ENCODE measurements at places on chromosomes 5 and 9.

GRCh38 chr5:76953551-76954382 lies 922 bp downstream of the CRHBP start:
- DNase-seq: peak; percentile 38

DNA sequence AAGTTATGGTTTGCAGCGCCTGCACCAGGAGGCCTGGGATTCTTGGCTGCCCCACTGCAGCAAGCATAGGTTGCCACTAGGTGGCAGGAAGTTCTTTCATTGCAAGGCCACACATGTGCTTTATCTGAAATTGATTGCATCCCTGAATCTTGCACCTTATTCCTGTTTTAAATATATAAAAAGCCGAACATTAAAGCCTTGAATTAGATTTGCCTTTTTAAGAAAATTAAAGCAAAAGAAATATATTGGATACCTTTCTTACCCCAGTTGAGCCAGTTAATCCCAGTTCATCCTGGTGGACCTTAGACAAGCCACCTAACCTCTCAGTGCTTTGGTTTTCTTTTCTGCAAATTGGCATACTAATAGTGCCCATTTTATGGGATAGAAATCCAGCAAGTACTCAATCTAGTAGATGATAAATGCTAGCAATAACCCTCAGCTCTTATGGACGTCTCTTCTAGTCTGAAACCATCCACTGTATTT lies 6.3 kb upstream of the TRMT10B start:
- DNase-seq: peak; percentile 72

DNA sequence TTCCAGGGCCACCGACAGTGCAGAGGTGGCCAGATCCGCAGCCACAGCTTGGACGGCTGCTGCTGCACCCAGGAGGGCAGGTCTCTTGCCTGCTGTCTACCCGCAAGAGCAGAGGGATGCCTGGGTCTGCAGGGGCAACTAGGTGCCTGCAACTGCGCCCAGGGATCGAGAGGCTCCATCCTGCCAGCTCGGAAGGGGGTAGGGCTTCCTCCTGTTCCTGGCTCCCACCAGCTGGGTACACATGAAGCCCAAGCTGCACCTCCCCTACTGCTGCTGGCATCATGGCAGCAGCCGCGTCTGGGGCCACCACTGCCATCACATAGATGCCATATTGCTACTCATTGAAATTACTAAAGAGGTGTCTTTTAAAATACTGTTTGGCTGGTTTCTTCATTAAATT lies 12.7 kb upstream of the PRR16 start:
- DNase-seq: no peak

GRCh38 chr5:127373858-127374491 lies 83.4 kb downstream of the MEGF10 start:
- DNase-seq: no peak

DNA sequence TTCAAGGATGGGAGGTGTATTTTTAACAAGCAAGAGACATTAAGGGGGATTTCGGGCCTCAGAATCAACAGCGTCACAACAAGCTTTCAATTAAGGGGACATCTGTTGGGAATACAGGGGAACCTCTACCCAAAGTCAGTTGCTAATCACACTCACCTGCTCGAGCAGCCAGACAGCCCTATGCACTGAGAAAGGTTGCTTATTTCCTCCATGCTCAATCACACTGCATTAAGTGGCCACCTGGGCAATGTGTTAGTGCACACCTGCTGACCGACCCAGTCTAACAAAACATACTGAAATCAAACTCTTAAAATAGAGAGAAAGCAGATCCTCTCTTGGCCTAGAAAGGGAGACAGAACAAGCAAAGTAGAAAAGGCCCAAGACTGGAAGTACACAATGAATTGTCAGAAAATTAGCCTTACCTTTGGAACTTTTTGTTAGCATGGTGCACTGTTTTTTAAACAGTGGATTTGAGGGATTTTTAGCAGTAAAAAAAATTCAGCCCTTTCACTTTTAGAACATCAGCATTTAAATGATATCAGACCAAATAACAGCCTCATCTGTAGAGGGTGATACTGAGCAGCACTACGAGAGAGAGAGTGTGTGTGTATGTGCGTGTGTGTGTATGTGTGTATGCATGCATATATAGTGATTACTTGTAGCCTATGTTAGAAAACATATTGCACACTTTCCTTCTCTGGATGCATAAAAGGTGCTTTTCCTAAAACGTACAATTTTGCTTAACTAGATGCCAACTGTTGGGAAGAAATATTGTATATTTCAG lies 1118.6 kb upstream of the DMAC1 start:
- DNase-seq: no peak

GRCh38 chr9:112719696-112720095 lies 1.8 kb upstream of the INIP start:
- no peak for DNase-seq

DNA sequence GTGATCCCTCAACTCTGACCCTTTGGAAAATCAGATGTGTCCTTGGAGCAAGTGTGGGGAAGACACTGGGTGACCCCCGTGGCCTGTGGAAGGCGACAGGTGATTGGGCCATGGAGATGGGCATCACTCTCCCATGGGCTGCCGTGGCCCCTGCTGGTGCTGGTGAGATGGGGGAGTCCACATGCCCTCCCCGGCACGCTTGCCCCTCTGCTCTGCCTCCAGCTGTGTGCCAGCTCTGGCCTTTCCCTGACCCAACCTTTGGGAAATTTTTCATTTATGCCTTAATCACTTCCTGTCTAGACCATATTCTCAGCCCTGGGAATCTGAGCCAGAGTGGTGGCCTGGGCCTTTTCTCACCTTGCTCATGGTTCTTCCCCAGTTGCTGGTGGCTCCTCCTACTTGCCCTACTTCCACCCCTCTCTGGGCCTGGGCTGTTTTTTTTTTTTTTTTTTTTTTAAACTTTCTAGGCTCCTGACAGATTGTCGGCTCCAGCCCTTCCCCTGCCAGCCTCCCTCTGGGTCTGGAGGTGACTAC lies 56.6 kb downstream of the RGS3 start:
- no peak for DNase-seq

- no peak for DNase-seq
Observed at GRCh38 chr5:1325191-1325741, 19.6 kb downstream of the CLPTM1L start.

- no peak for DNase-seq
Observed at GRCh38 chr5:113487416-113487780, 855 bp downstream of the MCC start.

- DNase-seq: no peak
Observed at GRCh38 chr5:64184832-64185231, 19.2 kb downstream of the RNF180 start.

GRCh38 chr9:22813529-22813928 lies 366.9 kb downstream of the DMRTA1 start:
- DNase-seq: peak; percentile 21

DNA sequence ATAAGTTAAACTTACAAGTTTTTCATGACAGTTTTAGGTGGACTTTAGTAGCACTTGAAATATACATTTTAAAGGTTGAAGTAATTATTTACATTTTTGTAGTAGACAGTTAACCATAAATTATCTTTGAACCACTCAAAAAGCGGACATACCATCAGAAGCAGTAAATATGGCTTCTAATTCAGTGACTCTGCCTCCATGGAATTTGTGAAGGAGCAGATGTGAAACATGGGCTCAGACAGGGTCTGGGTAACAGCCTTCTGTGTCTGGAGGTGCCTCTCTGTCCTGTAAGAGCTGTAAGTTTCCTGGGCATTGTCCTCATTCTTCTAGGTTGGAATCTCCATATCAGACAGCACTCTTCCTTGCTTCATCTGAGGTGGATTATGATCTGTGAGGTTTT lies 12.4 kb downstream of the RLN2 start:
- peak; percentile 66 for DNase-seq

- DNase-seq: no peak
Observed at GRCh38 chr5:51882647-51883046, 499.4 kb downstream of the ISL1 start.

DNA sequence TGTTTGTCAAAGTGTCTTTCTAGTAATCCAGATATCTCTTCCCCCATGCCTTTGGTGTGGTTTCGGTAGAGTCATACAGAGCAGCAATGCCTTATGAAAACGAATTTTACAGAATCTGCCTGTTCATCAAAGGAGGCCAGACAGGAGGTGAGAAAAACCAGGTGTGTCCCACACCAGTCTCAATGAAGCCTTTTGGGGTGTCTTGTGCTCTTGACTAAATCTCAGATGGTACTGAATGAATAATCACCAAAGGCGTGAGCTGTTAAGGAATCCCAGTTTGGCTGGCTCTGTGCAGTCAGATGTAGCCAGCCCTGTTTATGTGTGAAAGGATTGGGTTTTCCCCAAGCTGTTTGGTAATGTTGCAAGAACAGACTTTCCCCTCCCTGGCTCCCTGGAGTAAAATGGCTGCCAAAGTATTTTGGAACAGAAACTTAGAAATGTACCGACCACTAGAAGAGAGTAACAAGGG lies 70.8 kb upstream of the CDKN2B start:
- DNase-seq: peak; percentile 48

DNA sequence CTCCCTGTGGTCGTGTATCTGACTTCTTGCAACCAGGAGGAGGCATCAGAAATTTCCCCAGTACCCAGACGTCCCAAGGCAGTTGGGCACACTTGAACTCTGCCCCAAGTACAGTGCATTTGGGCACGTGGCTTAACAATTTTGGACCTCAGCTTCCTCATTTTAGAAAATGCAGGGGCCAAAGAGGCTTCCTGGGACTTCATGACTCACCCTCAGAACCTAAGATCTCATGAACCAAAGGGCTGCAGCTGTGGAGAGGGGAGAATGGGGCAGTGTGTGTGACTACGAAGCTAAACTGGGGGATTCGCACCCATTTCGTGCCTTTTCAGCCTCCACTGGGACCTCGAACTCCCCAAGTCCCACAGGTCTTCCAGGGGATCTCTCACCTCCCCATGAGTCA lies 59.2 kb downstream of the SYK start:
- no peak for DNase-seq

DNA sequence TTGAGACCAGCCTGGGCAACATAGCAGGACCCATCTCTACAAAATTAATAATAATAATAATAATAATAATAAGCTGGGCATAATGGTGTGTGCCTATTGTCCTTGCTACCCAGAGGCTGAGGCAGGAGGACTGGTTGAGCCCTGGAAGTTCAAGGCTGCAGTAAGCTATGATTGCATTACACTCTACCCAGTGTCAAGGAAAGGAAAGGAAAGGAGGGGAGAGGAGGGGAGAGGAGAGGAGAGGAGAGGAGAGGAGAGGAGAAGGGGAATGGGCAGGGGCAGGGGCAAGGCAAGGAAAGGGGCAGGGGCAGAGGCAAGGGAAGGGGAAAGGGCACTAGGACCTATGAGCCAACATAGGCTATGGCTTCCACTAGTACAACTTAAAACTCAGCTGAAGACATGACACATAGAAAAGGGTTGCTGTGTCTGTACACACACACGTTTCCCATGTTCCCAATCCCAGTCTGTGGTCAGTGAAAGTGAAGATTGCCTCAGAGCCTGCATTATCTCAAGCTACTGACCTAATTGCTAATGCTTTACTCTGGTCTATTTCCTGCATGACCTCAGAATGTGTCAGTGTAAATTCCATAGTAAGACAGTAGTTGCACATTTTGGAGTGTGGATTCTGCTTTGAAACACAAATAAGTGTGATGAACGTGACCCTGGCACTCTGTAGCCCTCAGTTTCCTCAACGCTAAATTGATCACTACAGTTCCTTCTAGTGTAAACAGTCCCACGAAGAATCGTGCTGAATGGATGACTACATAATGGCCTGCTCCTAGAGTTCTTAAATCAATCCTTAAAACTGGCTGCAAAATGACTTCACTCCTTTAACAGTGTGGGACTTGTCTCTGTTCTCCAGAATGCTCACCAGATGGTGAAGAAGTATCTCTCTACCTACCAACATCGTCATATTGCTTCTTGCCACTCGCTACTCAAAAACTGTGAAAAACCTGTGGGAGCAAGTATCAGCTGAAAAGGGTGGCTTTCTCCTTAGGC lies 497.0 kb downstream of the RAB3C start:
- DNase-seq: peak; percentile 95

DNA sequence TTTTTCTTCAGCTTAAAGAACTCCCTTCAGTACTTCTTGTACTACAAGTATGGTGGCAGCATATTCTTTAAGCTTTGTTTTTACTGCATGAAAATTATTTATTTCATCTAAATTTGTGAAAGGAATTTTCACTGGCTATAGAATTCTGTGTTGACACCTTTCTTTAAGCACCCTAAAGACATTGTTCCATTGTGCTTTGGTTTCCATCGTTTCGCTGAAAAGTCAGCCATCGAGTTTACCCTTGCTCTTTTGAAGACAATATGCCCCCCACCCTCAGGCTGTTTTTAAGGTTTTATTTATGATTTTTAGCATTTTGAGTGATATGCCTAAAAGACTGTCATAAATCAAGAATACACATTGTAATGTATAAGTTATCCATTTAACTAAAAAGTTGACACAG lies 27.3 kb upstream of the COL5A1 start:
- DNase-seq: no peak

DNA sequence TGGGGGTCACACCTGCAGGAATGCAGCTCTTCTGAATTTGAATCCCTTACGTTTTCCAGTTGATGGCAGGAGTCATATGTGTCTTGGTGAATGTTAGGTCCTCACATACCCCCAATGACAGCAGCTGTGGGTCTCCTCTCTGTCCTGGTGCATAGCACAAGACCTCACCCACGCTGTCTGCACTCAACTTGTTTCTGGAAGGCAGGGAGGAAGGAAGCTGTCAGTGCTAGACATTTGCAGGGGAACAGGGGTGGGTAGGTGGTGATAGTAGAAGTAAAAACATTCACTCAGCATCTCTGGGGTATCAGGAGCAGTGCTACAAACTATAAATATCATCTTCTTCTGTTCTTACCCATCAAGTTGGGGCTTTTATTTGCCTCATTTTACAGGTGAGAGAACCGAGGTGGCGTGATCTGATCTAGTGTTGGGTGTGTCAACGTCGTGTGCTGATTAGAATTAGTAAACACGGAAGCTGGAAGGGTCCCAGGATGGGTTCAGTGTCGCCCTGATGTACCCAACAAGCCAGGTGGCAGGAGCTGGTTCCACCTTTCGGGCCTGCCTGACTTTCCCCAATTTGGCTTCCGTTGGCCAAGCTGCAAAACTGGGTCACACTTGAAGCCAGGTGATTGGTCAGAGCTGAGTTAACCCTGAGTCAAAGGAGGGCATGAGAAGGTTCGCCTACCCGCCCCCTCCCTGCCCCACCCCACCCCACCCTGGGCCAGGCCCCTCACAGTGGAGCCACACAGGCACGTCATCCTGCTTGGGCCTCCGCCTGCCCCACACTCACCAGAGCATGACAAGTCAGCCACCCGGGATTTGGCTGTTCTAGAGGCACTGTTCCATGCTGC lies 15.8 kb downstream of the ERGIC1 start:
- DNase-seq: no peak

- no peak for DNase-seq
Observed at GRCh38 chr5:685262-686171, 7.6 kb downstream of the TPPP start.

GRCh38 chr9:87342743-87343142 lies 154.9 kb upstream of the DAPK1 start:
- peak; percentile 71 for DNase-seq
